ENCODE measurements at places on chromosomes 1 and 21.

DNA sequence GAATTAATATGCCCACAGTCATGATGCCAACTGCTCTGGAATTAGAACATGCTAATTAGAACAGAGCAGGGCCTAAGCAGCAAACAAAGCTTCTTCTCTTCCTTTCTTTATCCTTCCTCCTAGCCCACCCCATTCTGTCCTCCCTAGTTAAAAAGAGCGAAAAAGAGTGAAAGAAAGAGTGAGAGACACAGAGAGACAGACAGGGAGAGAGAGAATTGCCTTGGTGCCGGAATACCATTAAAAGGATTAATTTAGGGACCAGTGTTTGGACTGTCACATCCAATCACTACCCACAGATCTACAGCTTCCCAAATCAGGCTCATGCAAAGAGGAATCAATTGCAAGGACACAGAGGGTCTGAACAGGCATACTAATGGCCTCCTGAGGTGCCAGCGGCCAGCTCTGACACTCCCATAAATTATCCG lies 7.0 kb downstream of the ERI3 start:
- no peak for DNase-seq

GRCh38 chr1:109844609-109845008 lies 66.0 kb upstream of the CSF1 start:
- DNase-seq, result no peak

DNA sequence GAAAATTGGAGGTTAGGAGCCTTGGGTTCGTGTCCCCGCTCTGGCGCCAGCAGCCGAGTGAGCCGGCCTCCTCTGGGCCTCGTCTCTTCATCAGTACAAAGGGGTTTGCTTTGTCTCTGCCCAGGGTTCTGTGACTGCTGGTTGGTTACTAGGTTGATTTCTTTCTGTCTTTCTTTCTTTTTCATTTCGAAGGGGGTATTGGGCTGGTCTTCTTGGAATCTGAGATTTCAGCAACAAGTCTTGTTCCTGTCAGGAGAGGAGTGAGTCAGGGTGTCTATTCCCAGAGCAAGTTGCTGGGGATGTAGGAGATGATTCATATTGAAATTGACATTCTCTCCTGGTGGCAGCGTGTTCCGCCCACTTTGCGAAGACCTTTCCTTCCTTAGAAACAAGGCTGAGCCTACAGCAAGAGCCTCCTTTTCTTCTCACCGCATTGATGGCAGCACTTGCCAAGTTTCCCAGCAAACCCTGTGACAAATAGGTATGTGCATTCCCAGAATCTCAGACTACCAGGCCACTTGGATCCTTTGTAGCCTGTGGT lies 79.2 kb downstream of the MAN1C1 start:
- no peak for DNase-seq

DNA sequence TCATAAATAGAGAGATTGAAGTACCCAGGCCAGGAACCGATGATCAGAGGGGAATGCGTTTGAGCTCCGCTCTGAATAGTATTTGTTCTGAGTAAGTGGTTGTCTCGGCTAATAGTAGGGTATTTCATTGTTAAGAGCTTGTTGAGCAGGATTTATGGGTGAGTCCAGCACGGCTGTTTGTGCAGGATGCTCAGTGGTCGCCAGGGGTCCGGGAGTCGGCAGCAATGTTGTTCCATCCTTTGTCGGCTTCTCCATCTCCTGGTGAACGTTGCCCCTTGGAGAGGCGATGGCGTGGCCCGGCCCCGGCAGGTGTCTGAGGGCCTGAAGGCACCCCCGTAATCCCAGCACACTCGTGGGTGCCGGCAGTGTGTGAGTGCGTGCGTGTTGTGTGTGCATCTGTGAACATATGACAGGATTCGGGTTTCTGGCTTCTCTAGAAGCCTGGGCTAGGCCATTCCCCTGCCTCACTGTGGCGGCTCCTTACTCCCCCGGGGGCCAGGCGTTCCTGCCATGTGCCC lies 160.8 kb upstream of the ARHGEF16 start:
- DNase-seq, result no peak

GRCh38 chr1:7119156-7119555 lies 333.9 kb downstream of the CAMTA1 start:
- DNase-seq, result no peak

DNA sequence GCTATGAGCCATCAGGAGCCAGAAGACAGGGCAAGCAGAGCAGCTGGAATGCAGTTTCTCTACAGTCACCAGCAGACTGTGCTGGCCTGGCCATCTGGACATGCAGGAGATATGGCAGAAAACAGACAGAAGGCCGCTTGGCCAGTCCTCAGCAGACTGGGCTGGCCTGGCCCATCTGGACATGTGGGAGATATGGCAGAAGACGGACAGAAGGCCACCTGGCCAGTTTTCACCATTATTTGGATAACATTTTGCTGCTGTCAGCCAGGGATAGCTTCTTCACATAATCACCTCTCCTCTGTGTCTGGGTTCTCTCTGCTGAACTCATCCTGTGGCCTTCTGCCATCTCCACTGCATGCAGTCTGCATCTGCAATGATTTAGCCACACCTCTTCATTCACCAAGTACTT lies 25.0 kb upstream of the CACYBP start:
- DNase-seq, result no peak

- DNase-seq, result peak; percentile 58
These were observed 3.8 kb upstream of the SELENON start for GRCh38 chr1:25795946-25796810.

GRCh38 chr1:45221716-45222115 lies 15.3 kb upstream of the ZSWIM5 start:
- no peak for DNase-seq

- no peak for DNase-seq
These were observed 29.0 kb downstream of the WNT3A start for GRCh38 chr1:228035844-228036243.

Data from T-cell (primary cell).